ENCODE measurements at places on chromosomes 5 and 9.

DNA sequence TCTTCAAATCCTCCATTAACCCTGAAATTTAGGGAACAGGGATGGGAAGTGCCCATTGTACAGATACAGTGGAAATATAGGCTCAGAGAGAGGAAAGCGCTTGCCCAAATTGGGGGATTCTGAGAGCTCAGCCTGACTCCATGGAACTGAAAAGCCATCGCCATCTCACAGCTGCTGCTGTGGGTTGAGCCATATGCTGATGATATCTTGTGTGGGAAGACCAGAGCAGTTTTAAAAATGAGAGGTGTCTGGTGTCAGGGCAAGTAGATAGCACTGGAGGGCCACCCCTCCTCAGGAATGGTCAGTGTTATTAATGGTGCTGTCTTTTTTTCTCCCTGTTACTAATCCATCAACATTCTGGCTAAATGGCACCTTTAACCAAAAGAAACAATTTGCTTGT is 50.9 kb upstream of the C5orf58 start:
- no peak for DNase-seq

DNA sequence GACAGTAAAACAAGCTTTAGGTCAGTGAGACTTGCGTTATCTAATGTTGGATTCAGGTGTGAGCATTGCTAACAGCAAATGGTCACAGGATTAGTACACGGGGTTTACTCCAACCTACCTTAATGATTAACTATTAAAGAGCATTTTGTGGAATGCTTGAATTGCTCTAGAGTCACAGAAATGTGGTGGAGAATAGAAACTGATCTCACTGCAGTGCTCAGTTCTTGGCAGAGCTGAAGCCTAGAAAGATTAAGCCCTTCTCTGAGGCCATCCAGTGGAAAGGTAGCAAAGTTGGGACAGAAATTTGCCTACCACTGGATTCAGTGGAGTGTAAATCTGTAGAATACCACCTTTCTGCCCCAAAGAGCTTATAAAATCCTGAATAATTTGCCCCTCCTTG is 60.9 kb downstream of the ICE1 start:
- no peak for DNase-seq

GRCh38 chr9:36029765-36030528 is 6.8 kb upstream of the RECK start:
- DNase-seq, result no peak

- DNase-seq, result no peak
Measured at GRCh38 chr5:180142824-180143610, 66.0 kb downstream of the RASGEF1C start.

- no peak for DNase-seq
Measured at GRCh38 chr9:131238402-131239021, 37.8 kb downstream of the FAM78A start.

GRCh38 chr9:90078988-90079421 is 474.2 kb downstream of the GADD45G start:
- no peak for DNase-seq

DNA sequence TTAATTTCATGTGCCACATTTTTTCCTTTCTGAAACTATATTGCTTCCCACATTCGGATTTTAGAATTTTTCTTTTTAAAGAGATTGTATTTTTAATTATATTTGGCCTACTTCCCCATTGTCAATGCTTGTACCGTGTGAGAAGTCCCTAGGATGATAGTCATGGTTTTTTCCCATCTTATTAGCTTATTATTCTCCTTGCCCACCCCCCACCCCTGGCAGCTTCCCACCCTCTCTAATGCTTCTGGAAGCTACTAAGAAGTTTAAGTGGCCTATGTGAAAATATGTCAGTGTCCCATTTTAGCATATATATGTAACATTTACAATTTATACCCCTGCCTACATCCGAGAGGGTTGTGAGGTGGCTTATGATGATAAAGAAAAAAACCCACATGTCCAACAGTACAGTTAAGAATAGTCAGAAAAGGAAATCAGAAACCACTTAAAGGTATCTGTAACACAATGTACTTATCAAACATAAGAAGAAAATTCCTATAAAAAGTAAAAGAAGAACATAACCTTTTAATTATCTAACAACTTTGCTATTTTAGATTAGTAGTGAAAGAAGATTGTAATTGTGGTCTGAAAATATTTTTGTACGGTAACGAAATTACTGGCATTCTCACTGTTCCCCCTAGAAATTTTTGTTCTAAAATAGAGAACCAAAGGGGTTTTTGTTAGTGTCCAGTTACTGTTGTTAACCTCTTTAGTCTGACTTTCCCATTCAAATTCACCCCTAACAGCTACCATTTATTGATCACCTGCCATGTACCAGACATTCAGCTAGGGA is 62.1 kb downstream of the SLC44A1 start:
- DNase-seq, result no peak

DNA sequence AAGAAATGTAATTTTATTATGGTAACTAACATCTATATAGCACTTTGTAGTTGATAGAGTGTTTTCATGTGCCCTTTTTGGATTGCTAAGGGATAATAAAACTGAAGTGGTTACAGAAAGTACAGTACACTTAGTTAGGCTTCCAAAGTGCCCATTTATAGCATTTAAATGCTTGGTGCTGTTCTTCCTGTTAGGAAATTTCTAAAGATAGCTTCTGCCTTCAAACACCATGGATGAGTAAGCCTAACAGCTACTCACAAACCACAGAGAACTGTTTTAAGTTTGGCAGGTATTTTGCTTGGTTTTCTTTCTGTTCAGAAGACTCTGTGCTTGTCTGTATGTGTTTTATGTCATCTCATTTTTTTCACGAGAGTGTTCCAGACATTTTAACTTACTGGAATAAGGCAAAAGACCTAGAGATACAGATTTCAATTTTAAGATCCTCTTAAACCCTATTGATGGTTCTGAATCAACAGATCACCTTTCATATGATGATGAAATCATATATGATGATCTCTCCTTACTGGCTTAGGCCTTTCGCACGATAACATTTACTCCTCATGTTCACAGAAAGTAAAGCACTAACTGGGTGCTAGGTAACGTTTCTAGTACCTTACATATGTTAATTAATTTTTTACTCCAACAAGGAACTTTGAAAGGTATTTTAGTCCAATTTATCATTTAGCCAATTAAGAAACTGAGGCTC is 4.4 kb downstream of the RIMOC1 start:
- no peak for DNase-seq
